ENCODE measurements at places on chromosomes 1 and 21.

GRCh38 chr1:228723287-228723686 lies 12.0 kb upstream of the RHOU start:
- DNase-seq = no peak

GRCh38 chr1:228177721-228178710 lies 12.4 kb downstream of the IBA57 start:
- no peak for DNase-seq

DNA sequence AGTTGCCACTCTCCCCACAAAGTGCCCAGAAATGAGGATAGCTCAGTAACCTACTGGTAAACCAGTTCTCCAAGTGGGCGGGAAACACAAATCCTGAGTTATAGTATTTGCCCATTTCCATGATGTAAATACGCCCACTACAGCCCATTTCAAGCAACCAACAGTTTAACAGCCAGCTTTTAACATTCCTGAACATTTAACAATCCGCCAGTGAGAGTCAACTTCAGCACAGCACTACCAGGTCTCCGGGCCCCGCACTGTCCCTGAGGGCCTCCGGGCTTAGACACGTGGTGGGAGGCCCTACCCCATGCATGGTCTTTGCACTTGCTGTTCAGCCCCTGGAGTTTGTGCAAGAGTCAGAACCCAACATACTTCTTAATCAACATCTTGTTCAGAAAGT lies 132.0 kb upstream of the CTTNBP2NL start:
- no peak for DNase-seq

DNA sequence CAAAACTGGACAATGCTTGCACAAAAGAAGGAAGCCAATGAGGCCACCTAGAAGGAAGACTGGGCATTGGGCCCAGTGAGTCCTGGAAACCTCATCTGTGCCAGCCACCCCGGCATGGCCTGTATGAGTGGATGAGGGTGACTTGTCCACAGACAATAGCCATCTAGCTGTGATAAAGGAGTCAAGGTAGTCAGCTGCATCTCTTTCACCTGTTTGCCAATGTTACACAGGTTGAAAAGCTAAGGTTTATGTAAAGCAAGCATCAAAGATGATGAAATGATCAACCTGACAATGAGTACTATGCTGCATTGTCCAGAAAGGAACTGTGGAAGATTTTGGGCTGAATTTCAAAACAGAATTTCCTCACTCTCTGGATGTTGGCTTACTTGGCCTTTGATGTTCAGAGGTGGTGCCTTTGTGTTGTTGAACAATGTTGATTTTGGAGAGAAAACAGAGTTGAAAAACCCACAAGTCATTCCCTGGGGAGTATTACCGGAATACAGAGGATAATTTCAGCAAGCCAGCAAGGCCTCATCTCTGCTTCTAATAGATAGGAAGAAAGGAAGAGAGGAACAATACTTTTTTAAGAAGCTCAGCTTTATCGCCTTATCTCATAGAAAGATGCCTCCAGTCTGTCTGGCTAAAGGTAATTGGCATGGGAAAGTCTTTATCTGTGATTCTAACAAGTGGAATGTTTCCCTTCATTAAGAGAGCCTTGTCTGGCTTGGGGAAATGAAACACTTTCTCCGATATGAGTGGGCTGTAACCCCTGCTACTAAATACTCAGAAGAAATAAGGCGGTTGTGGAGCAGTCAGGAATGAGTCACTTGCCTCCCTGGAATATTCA lies 11.4 kb upstream of the SELE start:
- DNase-seq = no peak
